Mesenchymal stem cell (in vitro differentiated cells and primary cell): ENCODE measurements at places on chromosomes 7 and 10.

- DNase-seq = no peak
Measured at GRCh38 chr10:115107830-115108229, 14.7 kb downstream of the ATRNL1 start.

DNA sequence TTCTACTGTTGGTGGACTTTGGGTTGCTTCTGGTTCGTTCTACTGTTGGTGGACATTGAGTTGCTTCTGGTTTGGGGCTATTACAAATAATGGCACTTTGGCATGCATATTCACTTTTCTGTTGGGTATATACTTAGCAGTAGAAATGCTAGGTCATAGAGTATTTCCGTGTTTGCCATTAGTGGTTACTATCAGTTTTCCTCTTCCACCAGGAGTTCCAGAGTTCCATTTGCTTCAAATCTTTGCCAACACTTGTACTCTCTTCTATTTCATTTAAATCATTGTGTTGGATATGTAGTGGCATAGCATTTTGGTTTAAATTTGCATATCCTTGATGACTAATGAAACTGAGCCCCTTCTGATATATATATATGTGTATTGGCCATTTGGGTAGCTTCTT is 15.2 kb downstream of the UBE2D1 start:
- DNase-seq = no peak

- no peak for DNase-seq
Measured at GRCh38 chr10:130025326-130025725, 61.3 kb upstream of the EBF3 start.

GRCh38 chr7:50211130-50212015 is 93.1 kb upstream of the IKZF1 start:
- DNase-seq = no peak

DNA sequence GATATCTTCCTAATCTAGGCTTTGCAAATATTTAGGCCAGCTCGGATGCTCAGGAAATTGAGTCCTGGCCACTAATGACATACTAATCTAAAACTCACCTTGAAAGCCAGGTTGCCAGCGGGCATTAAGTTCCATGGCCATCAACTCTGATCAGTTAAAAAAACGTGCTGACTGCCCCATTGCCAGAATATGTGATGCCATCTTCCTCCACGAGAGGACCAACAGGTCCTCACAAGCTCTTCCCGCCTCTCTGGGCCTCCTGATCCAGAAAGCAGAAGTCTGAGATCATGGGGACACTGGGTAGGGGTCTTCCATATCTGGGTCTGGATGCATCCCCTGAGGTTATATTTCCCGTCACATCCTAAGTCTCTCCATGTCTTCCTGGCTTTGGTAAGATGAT is 311.3 kb downstream of the TCERG1L start:
- no peak for DNase-seq

- no peak for DNase-seq
Measured at GRCh38 chr10:71246591-71247413, 34.4 kb downstream of the UNC5B start.

GRCh38 chr10:71378336-71379117 is 18.2 kb upstream of the CDH23 start:
- DNase-seq = no peak

DNA sequence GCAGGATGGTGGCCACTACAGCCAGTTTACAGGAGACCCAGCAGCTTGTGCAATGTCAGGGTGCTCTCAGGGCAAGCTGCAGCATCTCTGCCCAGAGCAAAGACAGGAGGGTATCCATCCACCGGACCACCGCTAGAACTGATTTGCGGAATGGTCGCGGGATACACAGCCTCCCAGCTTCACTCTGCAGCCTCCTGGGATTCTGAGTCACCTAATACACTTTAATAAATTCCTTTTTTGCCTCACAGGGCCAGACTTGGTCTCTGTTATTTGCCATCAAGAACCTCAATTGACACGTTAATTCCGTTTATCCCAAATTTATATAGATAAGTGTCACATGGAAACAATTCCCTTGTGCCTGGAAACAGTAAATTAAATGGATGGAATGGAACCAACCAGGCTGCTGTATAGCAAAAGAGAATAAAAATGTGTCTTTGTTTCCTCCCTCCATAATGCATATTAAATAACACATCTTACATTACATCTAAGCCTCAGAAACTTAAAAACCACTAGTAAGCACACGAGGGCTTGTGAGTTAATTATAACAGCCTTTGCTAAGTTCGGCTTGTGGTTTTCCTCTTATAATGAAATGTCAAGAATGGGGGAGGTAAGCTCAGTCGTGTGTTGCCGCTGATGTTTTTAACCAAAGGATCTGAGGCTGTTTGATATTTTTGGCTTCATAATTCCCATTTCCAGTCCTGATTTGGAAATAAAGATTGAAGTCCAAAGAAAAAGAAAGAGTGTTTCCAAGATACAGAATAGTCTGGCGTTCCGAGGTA is 52.1 kb downstream of the ADRB1 start:
- no peak for DNase-seq

DNA sequence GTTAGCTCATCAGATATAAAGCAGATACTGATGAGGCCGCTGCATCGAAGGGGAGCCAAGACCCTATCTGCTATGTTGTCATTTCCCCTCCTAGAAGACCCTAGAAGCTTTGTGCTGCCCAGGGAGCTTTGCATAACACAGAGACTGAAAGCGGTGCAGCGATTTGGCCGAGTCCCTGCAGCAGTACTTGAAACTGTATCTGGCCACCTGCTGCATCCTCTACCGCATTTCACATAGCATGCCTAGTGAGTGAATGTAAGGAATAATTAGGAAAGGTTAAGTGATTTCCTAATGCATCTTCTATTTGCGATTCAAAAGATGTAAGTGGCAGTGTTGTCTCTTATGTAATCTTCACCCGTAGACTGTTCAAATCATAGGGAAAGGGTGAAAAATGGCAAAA is 106.7 kb downstream of the LRMDA start:
- DNase-seq = no peak

GRCh38 chr7:1368682-1369571 is 90.3 kb downstream of the MICALL2 start:
- DNase-seq = no peak

DNA sequence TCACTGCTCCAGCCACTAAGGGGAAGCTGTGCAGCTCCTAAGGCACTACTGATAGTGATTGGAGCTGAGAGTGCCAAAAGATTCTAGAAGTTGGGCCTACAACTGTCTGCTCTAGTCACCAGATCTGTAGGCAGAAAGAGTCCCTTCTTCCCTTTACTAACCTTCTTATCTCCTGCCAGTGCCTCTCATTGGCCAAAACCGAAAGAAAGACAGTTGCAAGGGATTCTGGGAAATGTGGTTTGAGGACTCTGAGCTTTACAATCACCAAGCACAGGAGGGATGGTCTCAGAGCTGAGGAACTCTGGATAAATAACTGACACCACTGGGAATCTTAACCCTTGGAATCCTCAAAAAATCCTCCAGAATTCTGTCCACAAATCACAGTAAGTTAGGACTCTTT is 615.8 kb downstream of the CCSER2 start:
- no peak for DNase-seq

DNA sequence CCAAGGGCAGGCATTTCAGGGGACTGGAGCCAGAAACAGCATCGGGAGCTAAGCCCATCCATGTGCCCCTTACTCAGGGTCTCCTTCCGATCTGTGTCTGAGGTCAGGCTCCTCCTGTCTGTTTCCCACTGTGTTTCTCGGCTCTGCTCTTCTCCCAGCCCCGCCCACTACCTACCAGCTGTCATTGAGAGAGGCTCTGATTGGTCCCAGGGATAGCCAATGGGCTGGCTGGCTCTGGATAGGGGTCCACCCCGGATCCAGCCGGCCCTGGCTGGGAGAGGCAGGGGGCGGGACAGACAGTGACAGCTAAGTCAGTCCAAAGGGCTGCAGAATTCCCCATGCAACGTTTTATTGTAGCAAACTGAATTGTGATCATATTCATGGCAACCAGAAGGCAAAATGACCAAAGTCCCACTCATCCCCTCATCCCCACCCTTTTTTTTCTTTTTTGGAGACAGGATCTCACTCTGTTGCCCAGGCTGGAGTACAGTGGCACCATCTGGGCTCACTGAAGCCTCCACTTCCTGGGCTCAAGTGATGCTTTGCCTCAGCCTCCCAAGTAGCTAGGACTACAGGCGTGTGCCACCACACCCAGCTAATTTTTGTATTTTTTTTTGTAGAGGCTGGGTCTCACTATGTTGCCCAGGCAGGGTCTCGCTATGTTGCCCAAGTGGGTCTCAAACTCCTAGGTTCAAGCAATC is 76.3 kb downstream of the CLIP2 start:
- DNase-seq = peak; percentile 80

DNA sequence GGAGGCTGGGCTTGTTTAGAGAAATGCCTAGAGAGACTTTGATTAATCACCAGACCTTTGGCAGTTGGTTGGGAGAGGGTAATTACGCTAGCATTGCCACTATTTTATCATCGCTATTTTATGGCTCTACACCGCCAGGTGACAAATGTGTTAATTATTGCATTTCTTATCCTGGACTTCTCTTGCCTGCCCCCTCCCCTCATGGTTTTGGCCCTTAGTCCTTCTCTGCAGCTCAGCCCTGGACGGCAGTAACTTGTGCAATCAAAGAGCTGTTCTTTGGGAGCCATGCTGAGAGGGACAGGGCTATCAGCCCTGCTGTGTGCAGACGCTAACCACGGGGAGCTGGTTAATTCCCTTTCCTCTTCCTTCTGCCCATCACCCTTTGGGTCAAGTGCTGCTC is 585.0 kb downstream of the AUTS2 start:
- no peak for DNase-seq

GRCh38 chr10:16570731-16571130 is 49.1 kb upstream of the C1QL3 start:
- DNase-seq = no peak

- no peak for DNase-seq
Measured at GRCh38 chr7:71411475-71411874, 279.5 kb downstream of the GALNT17 start.

DNA sequence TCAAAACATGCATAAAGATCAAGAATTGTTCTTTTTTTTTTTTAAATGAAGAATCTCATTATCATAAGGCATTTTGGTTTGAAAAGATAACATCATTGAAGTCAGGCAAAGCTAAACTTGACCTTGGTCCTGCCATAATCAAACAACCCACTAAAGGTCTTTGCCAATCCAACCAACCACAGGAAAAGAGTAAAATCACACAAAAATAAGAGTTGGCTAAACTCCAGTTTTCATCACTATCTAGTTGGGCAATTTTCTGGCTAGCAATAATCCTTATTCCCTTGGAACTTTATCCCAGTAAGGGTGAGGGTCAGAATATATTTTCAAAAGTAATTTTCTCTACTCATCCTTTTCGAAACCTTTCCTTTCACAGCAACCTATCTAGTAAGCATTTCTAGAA is 62.4 kb downstream of the HIBADH start:
- no peak for DNase-seq

- no peak for DNase-seq
Measured at GRCh38 chr10:50398823-50399222, 147.5 kb upstream of the ASAH2 start.

GRCh38 chr10:33612116-33612515 is 277.6 kb upstream of the NRP1 start:
- no peak for DNase-seq

GRCh38 chr10:43292755-43293676 is 26.2 kb upstream of the RASGEF1A start:
- DNase-seq = peak; percentile 52

DNA sequence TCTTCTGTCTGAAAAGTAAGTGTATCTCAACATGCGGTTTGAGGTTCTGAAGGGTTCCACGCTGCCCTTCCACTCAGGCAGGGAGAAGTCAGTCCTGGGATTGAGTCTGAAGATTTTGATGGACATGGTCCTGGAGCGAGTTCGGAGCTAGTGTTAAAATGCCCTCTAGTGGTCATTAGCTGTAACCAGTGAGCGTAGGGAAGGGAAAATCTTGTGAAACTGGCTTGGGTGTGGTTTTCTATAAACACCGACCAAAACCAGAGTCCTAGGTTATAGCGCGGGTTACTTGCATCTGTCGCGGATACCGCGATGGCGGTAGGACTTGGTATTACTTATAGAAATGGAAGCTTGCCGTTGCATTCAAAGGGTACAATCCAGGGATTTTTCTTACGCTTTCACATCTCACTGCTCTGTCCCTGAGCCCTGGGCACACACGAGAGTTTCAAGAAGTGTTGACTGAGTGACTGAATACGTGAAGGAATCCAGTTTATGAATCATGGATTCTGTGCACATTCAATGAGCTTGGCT is 348.2 kb upstream of the C7orf33 start:
- peak; percentile 40 for DNase-seq

GRCh38 chr7:111108496-111108895 is 17.6 kb downstream of the LRRN3 start:
- peak; percentile 4 for DNase-seq

DNA sequence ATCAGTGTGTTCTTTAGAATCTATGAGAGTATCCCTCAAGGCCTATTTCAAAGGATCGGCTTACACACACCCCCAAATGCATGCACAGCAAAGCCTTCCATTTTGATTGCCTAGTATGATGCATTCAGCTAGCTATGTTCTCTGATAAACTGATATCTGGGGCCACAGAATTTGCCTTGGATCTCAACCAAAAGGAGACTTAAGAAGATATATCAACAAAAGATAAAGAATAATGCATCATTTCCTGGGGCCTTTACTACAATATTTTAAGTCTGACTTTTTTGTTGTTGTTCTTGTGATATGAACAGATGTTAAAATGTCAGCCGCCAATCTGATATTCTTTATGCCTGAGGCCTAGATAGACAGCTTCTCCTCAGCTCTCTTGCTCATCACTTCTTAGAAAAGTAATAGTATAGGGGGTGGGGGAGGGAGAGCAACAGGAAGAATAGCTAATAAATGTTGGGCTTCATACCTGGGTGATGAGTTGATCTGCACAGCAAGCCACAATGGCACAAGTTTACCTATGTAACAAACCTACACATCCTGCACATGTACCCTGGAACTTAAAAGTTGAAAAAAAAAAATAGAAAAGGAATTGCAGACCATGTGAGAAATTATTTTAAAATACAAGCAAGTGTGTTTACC is 792.9 kb upstream of the GHITM start:
- no peak for DNase-seq

DNA sequence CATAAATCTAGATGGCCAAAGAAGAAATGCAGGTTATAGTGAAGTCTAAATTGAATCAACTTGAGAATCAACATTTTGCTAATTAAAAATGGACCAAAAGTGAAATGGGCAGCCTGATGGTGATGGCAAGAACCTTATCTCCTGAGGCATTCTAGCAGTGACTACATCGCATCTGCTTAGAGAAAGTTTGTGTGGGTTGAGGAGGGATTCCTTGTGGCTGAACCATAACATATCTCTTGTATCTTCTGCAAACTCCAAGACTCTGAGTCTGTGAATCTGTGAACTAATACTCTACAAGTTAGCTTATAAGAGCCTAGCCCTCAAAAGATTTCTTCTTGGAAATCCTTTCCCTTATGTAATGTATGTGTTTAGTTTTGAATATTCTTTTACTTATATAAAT is 85.6 kb downstream of the PRKG1 start:
- no peak for DNase-seq

GRCh38 chr7:140367528-140367927 is 30.8 kb downstream of the SLC37A3 start:
- no peak for DNase-seq

- no peak for DNase-seq
Measured at GRCh38 chr10:89305766-89306433, 4.1 kb downstream of the IFIT2 start.

- DNase-seq = no peak
Measured at GRCh38 chr10:1672001-1672781, 65.1 kb downstream of the ADARB2 start.
